ENCODE measurements at places on chromosomes 16 and 17.

- DNase-seq, result no peak
These were observed 59.0 kb upstream of the ZNF469 start for GRCh38 chr16:88323546-88324330.

DNA sequence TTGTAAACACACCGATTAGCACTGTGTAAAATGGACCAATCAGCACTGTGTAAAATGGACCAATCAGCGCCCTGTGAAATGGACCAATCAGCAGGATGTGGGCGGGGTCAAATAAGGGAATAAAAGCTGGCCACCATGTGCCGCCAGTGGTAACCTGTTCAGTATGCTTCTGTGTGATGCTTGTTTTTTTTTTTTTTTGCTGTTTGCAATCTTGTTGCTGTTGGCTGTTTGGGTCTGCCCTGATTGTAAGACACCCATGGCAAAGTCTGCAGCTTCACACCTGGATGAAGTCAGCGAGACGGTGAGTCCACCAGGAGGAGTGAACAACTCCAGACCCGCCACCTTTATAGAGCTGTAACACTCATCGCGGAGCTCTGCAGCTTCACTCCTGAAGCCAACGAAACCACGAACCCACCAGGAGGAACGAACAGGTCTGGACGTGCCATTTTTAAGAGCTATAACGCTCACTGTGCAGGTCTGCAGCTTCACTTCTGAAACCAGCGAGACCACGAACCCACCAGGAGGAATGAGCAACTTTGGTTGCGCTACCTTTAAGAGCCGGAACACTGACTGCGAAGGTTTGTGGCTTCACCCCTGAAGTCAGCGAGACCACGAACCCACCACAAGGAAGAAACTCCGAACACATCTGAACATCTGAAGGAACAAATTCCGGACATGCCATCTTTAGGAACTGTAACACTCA lies 85.0 kb upstream of the MED9 start:
- no peak for DNase-seq

DNA sequence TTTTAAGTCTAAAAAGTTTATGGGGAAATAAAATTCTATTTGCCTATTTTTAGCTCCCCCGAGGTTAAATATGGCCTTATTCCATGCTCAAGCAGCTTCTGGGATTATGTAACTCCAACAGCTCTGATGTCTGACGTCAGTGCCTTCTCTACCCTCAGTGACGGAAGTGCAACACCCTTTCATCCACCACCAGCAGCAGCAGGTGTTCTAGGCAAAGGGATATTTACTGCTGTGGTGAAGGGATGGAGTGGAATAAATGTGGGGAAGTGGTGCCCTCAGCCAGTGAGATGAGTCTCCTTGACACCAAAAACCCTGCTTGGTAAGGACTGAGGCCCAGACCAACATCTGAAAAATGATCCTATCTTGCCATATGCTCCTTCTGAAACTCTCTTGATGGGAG lies 247.4 kb downstream of the SHISA9 start:
- no peak for DNase-seq

DNA sequence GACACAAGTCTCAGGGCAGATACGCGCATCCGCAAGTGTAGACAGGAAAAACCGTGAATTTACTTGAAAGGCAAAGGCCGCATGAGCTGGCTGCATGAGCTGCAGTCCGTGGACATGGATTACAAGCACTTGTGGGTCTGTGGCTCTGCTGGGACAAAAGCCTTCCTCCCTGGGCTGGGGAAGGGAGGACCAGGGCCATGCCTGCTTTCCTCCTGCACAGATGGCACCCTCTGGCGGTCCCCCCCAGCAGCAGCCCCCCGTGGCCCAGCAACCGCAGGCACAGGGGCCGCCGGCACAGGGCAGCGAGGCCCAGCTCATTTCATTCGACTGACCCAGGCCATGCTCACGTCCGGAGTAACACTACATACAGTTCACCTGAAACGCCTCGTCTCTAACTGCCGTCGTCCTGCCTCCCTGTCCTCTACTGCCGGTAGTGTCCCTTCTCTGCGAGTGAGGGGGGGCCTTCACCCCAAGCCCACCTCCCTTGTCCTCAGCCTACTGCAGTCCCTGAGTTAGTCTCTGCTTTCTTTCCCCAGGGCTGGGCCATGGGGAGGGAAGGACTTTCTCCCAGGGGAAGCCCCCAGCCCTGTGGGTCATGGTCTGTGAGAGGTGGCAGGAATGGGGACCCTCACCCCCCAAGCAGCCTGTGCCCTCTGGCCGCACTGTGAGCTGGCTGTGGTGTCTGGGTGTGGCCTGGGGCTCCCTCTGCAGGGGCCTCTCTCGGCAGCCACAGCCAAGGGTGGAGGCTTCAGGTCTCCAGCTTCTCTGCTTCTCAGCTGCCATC lies 1.7 kb upstream of the MRPL12 start:
- no peak for DNase-seq

DNA sequence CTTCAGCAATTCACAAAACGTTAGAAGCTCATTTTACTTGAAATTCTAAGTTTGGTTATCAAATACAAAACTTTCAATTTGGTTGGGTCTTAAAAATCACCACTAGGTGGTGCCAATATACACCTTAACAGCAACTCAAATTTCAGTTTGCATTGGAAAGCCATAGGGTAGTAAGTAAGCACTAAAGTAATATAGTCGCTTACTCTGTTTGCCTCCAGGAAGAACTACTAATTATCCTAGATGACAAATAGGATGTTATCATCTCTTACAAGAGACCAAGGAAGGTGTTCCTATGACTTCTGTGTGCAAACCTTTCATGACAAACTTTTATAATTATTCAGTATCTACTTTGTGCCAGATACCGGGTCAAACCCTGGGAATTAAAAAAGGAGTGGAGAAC lies 93.3 kb downstream of the MYO1D start:
- peak; percentile 81 for DNase-seq
